Activated effector memory CD4-positive, alpha-beta T cell treated with Interleukin-2 at 50 U/mL for 16 hours (primary cell): ENCODE measurements at places on chromosomes 7 and 10.

- no peak for DNase-seq
These were observed 45.3 kb upstream of the PPIF start for GRCh38 chr10:79301754-79302530.

DNA sequence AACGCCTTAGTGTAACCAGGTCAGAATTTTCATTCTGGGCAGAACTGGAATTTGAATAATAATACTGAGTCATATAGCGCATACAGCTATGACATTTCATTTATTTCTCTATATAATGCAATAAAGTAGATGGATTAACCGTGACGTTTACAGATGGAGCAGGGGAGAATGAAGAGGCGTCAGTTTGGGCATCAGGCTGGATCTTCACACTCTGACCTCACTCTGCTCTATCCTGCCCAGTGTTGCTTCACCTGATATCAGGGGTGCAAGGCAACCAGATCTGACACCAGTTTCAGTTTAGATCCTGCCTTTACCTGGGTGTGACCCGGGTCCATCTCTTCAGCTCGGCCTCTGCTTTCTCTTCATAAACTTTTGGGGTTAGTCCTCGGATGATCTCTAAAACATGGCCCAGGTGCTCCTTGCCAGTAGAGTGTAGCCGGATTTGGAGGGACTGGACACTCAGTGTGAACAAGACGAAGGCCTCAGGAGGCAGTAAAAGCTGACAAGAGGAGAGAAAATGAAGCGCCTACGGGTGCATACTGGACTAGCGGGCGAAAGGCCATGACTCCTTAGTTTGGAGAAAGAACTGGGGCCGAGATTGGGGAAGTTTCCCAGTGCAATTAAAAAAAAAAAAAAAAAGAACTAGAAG, 1.4 kb upstream of the ZYX start:
- DNase-seq, result no peak

GRCh38 chr7:44058759-44059218, 6.6 kb downstream of the PGAM2 start:
- DNase-seq, result no peak

GRCh38 chr10:71316786-71317160, 2.3 kb upstream of the SLC29A3 start:
- no peak for DNase-seq

GRCh38 chr7:13953368-13953767, 36.1 kb downstream of the ETV1 start:
- DNase-seq, result no peak

- DNase-seq, result no peak
These were observed 121.5 kb downstream of the TWIST1 start for GRCh38 chr7:18995811-18996426.

GRCh38 chr10:96292971-96293920, 11.0 kb upstream of the DNTT start:
- no peak for DNase-seq

- no peak for DNase-seq
These were observed 116.2 kb upstream of the LAMB4 start for GRCh38 chr7:108246227-108246837.

GRCh38 chr10:5656737-5657579, 9.4 kb downstream of the ASB13 start:
- DNase-seq, result no peak

GRCh38 chr10:22086730-22087401, 83.3 kb upstream of the DNAJC1 start:
- no peak for DNase-seq

DNA sequence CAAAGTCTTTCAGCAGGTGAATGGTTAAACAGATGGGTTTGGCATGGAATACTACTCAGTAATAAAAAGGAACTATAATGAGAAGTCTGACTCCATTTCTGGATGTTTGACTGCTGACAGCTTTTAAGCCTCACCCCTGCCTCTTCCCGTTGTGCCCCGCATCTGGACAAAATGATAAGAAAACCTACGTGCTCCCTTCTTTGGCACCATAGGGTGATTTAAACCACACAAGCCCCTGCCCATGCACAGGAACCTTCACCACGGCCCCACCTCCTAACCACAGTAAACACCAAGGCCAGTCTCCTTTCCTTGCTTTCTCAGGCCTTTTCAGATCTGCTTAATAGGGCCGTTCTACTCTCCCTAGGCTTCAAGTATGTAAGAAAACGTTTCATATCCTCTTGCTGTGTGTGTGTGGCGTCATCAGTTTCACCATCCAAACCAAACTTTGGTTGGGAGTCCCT, 47.1 kb upstream of the UBN2 start:
- no peak for DNase-seq

- no peak for DNase-seq
These were observed 198.3 kb upstream of the CELF2 start for GRCh38 chr10:10819206-10819856.

DNA sequence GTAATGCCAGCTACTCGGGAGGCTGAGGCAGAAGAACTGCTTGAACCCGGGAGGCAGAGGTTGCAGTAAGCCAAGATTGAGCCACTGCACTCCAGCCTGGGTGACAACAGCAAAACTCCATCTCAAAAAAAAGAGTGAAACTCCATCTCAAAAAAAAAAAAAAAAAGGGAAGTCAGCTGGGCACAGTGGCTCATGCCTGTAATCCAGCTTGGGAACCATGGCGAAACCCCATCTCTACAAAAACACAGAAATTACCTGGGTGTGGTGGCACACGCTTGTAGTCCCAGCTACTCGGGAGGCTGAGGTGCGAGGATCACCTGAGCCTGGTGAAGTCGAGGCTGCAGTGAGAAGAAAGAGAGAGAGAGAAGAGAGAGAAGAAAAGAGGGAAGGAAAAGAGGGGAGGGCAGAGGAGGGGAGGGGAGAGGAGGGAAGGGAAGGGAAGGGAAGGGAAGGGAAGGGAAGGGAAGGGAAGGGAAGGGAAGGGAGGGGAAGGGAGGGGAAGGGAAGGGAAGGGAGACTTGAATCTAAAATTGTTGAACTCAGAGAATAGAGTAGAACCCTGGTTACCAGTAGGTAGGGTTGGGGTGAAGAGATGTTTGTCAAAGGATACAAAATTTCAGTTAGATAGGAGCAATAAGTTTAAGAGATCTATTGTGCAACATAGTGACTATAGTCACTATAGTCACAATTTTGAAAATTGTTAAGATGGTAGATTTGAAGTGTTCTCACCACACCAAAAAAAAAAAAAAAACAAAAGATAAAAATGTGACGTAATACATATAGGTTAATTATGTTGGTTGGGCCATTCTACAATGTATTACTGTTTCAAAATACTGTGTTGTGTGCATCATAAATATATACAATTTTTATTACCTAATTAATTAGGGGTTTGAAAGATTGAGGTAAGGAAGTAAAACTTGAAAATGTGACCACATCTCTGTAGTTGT, 2.5 kb downstream of the SLC16A9 start:
- no peak for DNase-seq

DNA sequence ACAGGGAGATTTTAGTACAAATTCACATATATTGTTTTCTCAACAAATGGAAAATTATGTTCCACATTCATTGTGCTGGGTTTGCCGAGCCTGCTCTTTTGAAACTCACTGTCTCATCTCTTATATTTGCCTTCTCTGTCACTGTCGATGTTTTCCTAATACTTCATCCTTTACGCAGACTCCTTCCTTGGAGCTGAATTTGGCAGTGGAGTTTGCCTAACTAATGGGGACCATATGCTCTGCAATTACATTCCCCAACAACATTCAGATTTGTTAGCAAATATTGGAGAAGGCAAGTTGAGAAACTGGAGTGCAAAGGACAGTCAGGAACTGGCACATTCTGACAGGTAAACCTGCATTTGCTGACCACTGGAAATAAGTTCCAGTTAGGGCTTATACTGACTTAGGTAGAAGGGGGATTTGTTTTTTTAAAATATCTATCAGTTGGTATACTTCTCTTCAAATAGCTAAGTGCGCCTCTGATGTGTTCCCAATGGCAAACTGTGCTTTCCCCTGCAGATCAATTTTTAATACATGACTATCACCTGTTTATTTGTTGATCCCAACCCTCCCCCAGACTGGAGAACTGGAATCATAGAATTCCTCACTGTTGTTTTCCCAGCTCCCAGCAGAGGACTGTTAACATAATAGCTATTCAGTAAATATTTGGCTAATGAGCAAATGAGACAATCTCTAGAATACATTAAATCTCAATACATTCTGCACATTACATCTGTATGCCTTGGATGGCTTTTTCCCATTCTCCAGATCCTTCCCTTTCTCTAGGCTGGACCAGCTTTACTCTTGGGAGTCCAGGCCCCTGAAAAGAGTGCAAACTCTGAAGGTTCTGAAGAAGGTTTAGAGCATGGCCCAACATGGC, 769.3 kb downstream of the KCNMA1 start:
- DNase-seq, result no peak

GRCh38 chr10:88254091-88254490, 329.0 kb downstream of the RNLS start:
- DNase-seq, result no peak

- DNase-seq, result no peak
These were observed 24.6 kb upstream of the SGMS1 start for GRCh38 chr10:50648089-50648934.

DNA sequence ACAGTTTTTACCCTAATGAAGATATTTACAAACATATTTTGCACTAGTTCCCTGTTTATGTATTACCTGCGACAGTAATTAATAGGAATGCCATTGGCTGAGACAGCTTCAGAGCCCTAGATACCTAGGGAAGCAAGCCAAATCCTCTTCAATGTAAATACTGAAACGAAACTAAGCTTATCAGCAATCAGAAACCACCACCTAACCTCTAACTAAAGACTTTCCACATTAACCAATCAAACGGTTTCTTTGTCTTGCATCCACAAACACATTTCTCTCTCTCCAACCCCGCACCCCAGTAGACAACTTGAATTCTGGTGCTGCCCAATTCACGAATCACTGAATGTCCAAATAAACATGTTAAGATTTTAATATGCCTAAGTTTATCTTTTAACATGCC, 474.4 kb upstream of the C7orf33 start:
- no peak for DNase-seq

GRCh38 chr10:69321039-69321715, 42.9 kb downstream of the HK1 start:
- DNase-seq, result no peak

DNA sequence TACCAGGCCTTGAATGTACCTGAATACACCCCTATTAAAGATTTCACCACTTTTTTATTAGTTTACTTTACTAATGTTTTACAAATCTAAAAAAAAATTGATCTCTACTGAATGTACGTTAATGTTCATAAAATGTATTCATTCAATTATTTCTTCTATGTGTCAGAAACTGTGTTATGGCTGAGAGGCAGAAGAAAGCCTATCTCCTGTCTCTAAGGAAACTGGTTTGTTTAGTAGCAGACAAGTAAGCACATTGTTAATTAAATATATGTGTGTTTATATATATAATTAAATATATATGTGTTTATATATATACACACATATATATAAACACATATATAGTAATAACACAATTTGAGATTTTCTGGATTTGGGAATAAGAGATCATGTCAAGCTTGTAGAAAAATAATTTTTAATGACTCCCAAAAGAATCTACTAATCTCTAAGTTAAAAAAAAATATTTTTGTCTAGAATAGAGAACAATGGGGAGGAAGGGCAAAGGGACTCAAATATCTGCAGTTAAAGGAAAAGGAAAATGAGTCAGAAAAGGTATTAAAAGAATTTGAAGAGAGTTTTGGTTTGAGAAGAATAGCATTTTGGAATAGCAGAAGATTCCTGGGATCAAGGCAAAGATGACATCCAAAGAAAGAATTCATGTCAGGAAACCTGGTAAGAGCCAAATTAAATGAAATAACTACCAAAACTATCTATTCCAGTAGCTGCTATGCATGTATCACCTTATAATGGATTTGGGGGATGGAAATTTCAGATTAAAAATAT, 92.1 kb downstream of the CH25H start:
- DNase-seq, result no peak
